ENCODE measurements at places on chromosomes 4 and X.

DNA sequence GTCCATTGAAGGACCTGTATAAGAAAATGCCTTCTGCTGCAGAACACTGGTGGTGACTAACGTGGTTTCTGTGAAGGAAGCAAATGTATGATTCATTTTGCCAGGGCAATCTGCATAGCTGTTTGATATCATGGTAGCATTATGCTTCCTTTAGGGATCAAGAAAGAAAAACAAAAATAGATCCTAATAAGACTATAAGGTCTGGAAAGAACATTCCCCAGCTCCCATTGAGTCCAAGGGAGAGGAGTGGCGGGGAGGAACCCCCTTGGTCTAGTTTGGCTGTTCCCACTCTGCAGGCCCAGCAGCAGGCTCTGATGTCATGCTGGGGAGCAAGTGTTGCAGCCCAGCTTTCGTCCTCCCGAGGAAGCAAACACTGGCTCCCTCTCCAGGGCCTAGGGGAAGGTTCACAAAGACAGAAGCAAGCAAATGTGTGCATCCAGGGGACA is 154.5 kb upstream of the GALNT7 start:
- DNase-seq: peak; percentile 43

DNA sequence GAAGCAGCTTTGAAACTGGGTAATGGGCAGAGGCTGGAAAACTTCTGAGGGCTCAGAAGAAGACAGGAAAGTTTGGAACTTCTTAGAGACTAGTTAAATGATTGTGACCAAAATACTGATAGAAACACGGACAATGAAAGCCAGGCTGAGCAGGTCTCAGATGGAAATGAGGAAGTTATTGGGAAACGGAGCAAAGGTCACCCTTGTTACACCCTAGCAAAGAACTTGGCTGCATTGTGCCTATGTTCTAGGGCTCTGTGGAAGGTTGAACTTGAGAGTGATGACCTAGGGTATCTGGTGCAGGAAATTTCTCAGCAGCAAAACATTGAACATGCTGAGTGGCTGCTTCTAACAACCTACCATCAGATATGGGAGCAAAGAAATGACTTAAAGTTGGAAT is 50.8 kb upstream of the FBXW7 start:
- no peak for DNase-seq

DNA sequence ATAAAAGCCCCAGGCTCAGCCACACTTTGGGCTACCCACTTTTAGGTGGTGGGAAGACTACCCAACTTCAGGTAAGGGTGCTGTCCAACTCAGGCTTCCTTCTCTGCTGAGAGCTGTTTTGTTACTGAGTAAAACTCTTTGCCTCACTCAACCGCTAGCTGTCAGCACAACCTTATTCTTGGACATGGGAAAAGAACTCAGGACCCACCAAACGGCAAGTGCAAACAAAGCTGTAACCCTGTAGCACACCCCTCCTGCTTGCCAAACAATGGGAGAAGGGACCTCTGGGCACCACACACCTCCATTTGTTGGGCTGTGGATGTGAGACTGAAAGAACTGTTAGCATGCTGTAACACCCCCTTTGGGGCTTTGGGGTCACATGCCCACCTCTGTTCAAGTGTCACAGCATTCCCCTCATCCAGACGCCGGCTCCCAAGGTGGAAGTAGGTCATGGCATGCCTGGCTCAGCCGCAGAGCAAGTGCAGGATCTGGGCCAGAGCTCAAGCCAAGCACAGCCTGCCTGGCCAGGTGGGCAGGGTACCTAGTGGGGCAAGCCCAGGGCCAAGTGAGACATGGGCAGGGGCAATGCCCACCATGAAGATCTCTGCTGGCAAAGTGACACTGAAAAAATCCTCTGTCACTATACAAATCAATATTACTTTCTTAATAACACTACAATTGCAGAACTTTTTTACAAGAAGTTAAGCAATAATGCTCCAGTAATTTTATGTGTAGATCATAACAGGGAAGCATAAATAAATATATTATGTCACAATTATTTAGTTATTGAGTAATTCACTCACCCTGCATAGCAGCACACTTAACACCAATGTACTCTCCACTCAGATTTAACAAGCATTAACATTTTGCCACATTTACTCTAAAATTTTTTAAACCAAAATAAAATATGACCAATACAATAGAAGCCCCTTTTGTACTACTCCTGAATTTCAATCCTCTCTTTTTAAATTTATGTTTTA is 107.2 kb downstream of the TBCK start:
- DNase-seq: no peak

GRCh38 chr4:145881576-145881975 is 57.0 kb downstream of the ZNF827 start:
- no peak for DNase-seq

DNA sequence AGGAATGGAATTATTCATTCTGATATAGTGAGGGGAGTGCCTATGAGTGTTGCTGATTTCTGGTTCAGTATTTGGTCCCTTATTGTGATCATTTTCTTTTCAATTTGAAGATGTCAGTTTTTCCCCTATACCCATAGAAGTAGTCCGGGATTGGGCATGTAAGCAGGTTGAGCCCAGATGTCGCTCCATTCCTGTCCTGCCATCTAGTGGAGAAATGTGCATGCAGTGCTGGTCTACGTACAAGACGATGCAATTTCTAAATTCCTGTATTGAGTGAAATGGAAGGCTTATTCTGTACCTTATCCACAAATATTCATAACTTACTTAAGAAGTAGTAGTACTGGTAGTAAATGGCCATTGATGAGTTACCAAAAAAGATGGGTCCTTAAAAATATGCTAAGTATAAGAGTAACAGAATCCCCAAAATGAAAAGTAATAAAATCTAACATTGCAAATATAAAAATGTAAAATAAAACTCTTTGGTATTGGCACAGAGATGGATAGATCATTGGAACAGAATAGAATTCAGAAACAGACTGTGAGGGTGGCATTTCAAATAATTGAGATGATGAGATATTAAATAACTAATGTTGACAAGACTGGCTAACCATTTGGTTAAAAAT is 60.9 kb downstream of the UGT8 start:
- DNase-seq: peak; percentile 89

DNA sequence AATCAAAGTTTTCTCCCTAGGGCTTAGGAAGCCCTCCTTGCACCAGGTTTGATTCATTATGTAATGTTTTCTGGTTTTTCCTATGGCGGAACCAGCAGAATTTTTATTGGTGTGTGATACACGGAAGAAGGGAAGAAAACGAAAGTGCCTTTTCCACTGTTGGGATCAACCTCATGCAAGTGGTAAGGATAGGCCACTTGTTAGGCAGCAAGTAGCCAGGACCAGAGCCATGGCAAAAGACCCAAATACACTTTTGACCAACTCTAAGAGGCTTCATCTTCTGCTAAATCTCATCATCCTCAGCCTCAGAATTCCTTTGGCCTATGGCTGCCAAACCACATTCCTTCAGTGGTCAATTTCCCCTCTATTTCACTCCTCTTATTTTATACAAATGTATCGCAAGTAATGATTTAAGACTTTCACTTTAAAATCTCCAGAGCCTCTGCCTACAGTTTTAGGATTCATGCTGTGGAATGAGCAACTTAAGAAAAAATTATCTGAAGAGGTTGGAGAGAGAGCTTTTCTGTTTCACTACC is 21.2 kb downstream of the PPAT start:
- DNase-seq: no peak

- DNase-seq: no peak
Observed at GRCh38 chr4:139295942-139296299, 5.4 kb upstream of the NAA15 start.

DNA sequence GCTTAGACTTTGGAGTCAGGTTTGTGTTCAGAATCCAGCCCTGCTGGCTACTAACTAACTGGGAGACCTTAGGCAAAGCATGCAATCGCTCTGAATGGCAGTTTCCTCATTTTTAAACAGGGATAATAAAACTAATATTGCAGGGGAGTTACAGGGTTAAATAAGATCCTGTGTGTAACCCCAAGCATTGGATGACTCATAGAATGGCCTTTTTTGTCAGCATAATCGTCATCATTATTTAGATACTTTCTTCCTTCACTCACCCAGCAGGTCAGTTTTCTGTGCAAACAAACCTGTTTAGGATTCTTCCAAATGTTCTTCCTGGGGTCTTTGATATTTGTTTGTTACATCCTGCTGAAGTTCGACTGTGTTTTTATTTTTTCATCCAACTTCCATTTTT is 208.2 kb downstream of the EVC2 start:
- no peak for DNase-seq

DNA sequence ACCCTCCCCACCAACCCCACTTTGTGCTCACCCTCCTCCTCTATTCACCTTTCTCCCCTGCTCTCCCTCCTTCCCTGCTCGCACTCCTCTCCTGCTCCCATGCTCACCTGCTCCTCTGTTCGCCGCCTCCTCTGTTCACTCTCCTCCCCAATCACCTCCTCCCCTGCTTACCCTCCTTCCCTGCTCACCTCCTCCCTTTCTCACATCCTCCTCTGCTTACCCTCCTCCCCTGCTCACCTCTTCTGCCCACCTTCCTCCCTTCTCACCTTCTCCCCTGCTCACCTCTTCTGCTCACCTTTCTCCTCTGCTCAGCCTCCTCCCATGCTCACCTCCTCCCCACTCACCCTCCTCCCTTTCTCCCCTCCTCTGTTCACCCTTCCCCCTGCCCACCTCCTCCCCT is 357.2 kb downstream of the UNC5C start:
- no peak for DNase-seq

GRCh38 chr4:119479180-119479808 is 149.3 kb downstream of the PDE5A start:
- DNase-seq: no peak

GRCh38 chr4:23685471-23685870 is 204.4 kb downstream of the PPARGC1A start:
- DNase-seq: no peak

- DNase-seq: peak; percentile 7
Observed at GRCh38 chr4:125505621-125506020, 190.9 kb downstream of the FAT4 start.

- no peak for DNase-seq
Observed at GRCh38 chr4:43763029-43763610, 685.5 kb downstream of the KCTD8 start.

GRCh38 chr4:121070696-121071639 is 1.4 kb downstream of the NDNF start:
- no peak for DNase-seq

- DNase-seq: no peak
Observed at GRCh38 chr4:183136855-183137254, 37.8 kb downstream of the WWC2 start.

DNA sequence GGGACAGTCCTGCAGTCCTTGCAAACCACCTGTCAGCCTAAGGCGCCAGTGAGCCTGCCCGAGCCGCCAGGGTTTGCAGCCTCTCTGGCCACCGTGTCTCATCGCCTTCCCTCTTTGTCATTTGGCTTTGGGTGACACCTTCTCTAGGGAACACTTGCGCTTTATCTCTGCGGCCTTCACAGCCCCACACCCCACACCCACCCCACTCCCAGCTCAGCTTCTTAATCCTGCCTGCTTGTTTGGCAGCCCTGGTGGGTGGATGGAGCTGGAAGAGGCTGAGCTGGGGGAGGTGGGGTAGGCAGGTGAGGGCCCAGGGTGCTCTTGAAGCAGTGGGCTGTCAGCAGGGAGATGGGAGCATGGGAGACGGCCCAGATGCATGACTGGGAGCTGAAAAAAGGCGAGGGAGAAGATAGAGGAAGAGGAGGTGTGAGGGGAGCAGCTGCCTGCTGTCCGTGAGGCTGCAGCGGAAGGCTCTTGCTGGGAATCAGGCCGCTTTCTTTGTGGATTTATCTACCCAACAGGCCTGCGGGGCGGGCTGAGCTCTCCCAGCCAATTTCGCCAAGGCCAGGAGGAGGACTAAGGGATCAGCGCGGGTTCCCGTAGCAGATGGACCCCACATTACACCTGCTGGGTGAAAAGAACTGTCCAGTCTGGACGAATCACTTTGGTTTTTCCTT is 97.5 kb upstream of the STOX2 start:
- no peak for DNase-seq

- no peak for DNase-seq
Observed at GRCh38 chrX:19659929-19660328, 144.6 kb upstream of the MAP3K15 start.

DNA sequence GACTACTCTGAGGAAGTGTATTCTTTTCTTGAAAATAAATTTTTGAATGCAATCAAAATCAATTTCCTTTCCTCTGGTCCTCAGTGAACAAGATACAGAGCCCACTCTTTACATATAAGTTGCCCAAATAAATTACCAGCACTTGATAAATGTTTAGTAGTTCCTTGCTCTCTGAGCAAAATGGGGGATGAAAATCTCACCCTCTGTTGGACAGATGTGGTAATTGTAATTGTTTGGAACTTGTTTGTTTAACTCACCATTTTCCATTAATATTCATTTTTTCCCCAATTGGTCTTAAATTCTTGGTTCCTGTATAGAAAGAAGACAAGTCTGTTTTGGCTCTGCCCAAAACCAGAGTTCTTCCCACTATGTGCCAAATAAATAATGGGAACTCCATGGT is 146.3 kb downstream of the LDB2 start:
- no peak for DNase-seq

GRCh38 chrX:56248492-56248891 is 16.3 kb downstream of the KLF8 start:
- DNase-seq: peak; percentile 55

DNA sequence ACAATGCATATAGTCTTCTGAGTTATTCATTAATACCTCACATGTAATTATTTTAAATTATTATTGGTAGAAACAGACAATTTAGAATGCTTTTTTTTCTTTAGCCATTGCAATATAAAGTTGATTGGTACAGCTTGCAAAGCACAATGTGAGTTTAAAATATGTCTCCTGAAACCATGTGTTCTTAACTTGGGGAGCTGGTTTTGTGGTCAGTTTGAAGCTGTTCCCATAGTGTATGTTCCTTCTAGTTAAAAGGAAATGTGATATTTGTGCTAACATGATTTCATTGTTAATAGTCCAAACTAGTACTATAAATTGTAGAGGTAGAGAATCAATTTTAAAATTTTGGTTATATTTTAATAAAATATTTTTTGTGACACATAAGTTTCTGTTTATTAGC is 247.2 kb downstream of the BMPR1B start:
- DNase-seq: no peak

DNA sequence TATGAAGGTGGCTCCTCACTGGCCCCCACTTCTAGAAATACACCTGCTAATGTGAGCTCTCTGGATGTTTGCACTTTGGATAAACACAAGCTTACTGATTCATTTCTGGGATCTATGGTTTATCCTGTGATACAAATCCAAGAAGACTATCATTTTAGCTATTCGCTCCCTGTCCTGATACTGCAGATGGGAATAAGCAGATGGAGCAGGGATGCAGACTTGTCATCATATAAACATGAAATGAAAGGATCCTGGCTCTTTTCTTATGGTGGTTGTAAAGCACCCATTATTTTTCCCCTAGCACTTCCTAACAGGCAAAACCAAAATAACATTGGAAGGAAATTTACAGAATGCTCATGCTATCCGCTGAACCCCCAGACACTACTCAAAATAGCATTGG is 162.9 kb upstream of the NOCT start:
- DNase-seq: no peak

GRCh38 chrX:107324493-107325310 is 118.3 kb downstream of the DNAAF6 start:
- DNase-seq: peak; percentile 79

DNA sequence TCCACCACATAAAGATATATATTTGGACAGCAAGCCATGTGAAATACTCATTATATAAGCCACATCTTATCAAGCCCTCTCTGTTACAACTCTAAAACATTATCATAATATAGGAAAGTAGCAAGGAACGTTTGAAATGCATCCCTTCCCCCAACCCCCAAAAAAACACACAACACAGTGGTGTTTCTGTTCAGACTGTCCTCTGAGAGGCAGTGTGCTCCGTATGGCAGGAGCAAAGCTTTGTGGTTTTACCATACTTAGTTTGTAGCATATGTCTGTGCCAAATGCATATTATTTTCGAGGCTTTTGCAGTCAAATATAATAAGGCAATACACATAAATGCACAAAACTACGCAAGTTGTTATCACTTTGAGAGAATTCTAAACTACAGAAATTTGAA is 194.2 kb downstream of the RAPGEF2 start:
- no peak for DNase-seq

Data from stomach (tissue), 19 donors.